ENCODE measurements at places on chromosomes 6 and 20.
A peak's percentile ranks its signal among the peaks of the same experiment; 100 is the strongest.

DNA sequence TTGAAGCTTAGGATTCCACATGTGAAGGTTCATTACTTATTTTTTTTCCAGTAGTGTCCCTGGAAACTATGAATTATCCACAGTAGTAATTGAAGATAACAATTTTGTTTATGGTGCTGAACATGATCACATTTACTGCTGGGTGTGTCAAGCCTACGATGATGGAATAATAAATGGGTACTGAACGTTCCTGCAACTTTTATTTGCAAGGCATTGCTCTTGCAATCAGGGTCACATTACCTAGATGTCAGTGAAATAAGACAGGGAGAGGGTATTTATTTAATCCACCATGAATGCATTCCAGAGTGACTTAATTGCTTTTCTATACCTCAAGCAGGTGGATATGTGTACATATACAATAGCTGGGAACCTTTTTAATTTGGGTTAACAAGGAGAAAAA is 27.0 kb upstream of the MLIP start:
- no peak for DNase-seq

- DNase-seq: no peak
These were observed 35.3 kb downstream of the PANK2 start for GRCh38 chr20:3924304-3925112.

DNA sequence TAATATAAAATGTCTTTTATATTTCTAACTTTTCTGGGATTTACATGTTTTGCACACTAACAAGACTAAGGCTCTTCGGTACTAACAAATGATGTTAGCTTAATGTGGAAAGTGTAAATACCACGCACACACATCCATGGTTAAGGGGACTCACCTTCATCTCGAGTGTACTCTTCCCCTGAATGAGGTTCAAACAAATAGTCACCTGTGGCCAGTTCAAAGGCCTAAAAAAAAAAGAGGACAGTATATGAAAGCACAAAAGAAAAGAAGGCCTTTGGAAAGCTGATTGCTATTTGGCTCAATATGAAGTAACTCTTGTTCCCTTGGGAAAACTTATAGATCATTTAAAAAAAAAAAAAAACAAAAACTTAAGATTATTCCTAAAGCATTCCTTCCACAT is 37.2 kb downstream of the LHFPL5 start:
- no peak for DNase-seq

GRCh38 chr6:108711826-108712225 is 136.4 kb upstream of the ARMC2 start:
- DNase-seq: no peak

DNA sequence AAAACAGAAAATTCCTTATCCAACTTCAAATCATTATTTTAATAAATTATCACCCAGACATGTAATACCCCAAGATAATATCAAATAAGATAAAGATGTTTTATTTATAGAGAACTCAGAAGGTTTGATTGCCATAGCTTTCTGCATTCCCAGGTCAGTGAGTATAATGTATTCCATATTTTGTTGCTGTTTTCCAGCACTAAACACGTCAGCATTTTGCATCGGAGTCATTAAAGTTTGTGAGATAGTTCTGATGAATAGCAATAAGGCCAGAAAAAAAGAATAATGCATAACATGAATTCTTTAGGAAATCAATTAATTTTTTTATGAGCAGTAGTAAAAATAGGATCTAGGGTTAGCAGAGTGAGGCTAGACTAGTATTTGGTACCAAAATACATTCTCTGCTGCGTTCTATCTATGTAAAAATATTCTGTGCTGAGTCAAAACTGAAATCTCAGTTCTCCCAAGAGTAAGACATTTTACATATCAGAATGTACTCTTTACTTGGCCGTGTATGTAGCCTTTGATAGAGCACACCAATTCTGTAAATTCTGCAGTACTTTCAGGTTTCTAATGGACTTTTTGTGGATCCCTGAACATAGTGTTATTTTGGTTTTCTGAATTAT is 269.9 kb upstream of the AGPAT4 start:
- DNase-seq: no peak

DNA sequence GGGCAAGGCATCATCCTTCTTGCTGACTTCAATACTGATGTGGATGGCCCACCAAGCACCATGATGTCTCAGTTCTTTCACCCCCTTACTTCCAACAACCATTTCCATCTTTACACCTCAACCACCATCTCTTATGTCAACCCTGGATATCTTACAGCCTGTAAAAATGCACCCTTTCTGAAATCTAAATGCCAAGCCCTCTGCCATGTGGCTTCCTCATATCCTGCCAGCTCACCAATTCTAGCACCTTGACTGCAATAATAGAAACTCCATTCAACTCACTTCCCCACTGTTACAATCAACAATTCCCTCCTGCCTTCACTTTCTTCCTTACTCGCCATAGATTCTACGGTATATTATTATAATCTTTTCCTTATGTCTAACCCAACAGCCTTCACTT is 57.9 kb downstream of the LY86 start:
- no peak for DNase-seq

DNA sequence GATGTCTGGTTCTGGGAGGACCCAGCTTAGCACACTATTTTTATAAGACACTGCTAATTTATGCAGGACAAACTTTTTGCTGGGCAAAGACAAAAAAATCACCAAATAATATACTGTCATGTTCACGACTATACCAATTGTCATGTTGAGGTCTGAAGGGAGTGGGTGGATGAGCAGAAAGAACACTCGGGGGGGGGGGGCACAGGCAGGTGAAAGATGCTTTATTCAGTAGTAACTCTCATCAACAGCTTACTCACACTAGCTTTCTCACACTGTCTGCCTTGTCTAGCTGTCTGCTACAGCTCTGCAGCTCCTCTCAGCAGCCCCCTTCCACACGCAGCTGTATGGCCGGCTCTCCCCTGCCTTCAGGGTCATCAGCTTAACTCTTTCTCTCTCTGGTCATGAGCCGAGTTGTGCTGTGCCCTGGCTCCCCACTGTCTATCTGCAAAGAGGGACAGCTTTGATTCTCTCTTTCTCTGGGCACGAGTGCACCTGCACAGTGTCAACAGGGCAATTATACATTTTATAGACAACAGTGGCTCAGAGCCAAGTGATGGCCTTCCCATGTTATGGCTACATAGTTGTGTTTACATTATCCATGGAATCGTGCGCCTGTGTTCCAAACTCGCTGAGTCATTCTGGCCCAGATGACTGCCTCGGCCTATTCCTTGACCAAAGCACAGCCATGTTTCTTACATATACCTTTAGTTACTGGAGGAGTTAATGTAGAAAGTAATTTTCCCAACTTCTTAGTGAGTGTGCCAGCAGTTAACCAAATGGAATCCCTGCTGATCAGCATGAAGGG is 187.7 kb upstream of the PRSS16 start:
- DNase-seq: no peak

- peak; percentile 38 for DNase-seq
These were observed 123.3 kb upstream of the DUSP22 start for GRCh38 chr6:168865-169455.

DNA sequence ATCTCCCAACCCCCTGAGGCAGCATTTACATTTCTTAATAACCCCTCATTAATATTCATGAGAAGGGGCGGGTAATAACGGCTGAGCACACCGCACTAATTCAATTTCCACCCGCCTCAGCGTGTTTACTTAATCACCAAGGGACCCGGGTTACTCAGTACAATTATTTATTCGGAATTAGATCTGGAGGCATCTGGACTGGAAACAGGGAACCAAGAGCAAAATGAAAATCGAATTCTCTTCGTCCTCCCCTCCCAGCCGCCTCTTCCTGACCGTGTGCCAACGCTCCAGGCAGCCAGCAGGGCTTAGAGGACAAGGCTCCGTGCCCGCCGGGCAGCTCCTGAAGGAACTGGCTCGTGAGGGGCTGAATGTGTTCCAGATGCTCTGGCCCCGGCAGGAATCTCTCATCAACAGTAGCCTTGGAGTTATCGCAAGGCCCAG is 23.5 kb upstream of the CTNNBL1 start:
- no peak for DNase-seq

- no peak for DNase-seq
These were observed 20.8 kb upstream of the GMDS start for GRCh38 chr6:2266031-2266795.

DNA sequence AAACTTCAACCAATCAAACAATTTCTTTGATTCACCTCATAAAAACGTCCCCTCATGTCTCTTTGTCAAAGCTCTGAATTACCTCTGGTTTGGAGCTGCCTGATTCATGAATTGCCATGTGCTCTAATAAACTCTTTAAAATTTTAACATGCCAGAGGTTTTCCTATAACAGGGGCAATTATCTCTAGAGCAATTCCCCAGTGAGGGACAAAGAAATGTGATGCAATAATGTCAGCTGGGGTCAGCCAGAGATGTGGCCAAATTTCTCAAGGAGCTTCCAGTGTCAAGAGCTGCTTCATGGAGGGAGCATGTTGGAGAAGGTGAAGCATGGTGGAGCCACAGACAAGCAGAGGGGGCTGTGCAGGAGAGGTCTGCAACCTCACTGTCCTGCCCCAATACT is 38.7 kb upstream of the RFPL4B start:
- no peak for DNase-seq

GRCh38 chr6:46378882-46379416 is 112.3 kb downstream of the RCAN2 start:
- no peak for DNase-seq

GRCh38 chr20:31410011-31410410 is 4.0 kb upstream of the DEFB121 start:
- no peak for DNase-seq

DNA sequence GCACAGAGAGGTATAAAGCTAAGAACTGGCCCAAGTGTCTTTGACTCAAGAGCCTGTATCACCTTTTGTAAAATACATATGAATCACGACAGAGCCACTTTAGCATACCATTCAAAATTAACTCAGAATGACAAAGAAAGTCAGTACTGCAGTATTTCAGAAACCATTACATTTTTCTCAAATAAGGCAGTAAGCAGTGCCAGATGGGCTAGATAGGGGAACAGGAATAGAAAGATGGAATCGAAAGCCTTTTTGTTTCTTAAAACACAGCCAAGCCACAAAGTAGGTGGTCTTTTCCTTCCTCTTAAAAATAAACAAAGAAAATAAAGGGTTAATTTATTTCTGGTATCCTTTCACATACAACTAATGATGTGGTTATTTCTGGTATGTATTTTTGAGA is 10.3 kb downstream of the CLDN20 start:
- DNase-seq: no peak

- no peak for DNase-seq
These were observed 29.6 kb upstream of the TMEM244 start for GRCh38 chr6:129890701-129891100.

- DNase-seq: no peak
These were observed 501.4 kb downstream of the EPM2A start for GRCh38 chr6:145233955-145234354.

- no peak for DNase-seq
These were observed 91.9 kb downstream of the FAM217A start for GRCh38 chr6:3987053-3987452.

DNA sequence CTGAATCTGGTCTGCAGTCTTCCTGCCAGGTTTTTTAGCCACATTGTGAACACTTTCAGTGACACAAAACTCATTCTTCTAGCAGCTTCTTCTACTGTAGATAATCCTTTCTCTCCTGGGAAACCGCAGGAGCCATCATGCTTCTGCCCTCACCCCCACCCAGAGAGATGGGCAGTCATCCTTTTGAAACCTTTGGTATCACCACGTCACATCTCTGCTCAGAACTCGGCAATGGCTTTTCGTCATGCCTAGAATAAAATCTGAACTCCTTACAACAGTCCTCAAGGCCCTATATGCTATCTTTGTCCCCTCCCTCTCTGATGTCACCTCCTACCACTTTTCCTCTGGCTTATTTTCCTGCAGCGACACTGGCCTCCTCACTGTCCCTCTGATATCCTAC is 46.4 kb upstream of the ZNFX1 start:
- DNase-seq: no peak

DNA sequence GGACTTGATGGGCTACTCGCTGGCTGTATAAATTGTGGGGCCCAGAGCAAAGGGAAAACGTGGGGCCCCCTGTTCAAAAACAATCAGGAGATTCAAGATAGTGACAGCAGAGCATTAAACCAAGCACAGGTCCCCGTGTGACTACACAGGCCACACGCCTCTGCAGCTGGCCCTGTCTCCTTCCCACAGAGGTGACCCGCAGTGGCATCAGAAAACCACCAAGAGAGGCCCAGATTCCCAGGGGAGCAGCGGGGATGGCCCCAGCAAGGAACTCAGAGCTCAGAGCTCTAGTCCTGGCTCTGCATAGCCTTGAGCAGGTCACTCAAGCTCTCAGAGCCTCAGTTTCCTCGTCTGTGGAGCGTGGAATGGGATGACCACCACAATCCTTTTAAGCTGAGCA is 57.6 kb downstream of the CPNE5 start:
- no peak for DNase-seq

- DNase-seq: no peak
These were observed 3.2 kb downstream of the SLC22A23 start for GRCh38 chr6:3453413-3454272.

- DNase-seq: no peak
These were observed 10.2 kb upstream of the RIN2 start for GRCh38 chr20:19747903-19748302.

All from HCT116 (cell line).